ENCODE measurements at places on chromosomes 2 and 18.

- H3K4me3 ChIP-seq = no peak overlapping the region
- H3K4me1 ChIP-seq = peaks cover 5% of the 10 kb centered on the region
- H3K27ac ChIP-seq = no peak overlapping the region
- H3K27me3 ChIP-seq = peaks cover 38% of the 10 kb centered on the region
- no peak for DNase-seq
Observed at GRCh38 chr18:72542984-72543356, 1.2 kb downstream of the CBLN2 start.

GRCh38 chr2:186695081-186695756 lies 1.4 kb downstream of the FAM171B start:
- H3K36me3 ChIP-seq = no peaks in the 10 kb centered on the region
- peak overlapping the region; percentile 0 for H3K4me3 ChIP-seq
- peaks cover 9% of the 10 kb centered on the region for H3K4me1 ChIP-seq
- H3K27ac ChIP-seq = no peak overlapping the region
- DNase-seq = no peak

DNA sequence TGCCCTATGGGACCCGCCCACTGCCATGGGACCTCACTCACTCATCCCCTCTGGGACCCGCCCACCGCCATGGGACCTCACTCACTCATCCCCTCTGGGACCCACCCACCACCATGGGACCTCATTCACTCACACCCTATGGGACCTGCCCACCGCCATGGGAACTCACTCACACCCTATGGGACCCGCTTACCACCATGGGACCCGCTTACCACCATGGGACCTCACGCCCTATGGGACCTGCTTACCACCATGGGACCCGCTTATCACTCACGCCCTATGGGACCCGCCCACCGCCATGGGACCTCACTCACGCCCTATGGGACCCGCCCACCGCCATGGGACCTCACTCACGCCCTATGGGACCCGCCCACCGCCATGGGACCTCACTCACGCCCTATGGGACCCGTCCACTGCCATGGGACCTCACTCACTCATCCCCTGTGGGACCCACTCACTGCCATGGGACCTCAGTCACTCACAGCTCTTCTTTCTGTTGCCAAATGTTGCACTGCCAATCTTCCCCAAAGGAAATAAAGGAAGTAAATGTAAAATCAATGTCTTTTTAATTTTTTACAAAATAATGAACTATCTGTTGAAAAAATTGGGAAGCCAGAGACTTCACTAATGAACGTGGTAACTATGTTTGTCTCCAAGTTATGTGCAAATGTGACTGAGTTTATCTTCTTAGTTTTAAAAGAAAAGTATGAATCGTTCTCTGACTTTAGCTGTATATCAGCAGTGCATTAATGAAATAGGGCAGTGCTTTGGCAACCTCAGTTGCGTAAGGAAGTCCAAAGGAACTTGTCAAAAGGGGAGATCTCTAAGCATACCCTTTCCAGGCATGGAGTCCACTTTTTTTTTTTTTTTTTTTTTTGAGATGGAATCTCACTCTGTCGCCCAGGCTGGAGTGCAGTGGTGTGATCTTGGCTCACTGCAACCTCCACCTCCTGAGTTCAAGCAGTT lies 101.5 kb upstream of the MGAT5 start:
- H3K27ac ChIP-seq = no peak overlapping the region
- peaks cover 13% of the 10 kb centered on the region for H3K36me3 ChIP-seq
- no peaks in the 10 kb centered on the region for H3K27me3 ChIP-seq
- peaks cover 5% of the 10 kb centered on the region for H3K4me1 ChIP-seq
- DNase-seq = no peak

DNA sequence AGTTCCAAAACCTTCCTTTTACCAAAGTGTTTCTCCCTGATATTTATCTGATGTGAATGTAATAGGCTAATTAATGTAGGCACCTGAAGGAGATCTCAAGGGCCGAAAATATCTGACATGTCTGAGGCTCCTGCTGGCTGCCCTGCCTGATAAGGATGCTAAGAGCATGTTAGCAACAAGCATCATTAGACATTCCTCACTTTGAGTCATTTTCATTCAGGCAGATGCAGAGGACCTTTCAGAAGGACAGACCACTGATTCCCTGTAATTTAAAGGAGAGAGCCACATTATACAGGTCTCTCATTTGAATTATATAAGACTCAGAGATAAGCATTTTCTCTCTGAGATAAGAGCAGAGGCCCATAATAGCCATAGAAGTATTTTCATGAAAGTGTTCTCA lies 222.4 kb upstream of the NCKAP5 start:
- H3K27me3 ChIP-seq = no peaks in the 10 kb centered on the region
- H3K4me1 ChIP-seq = no peaks in the 10 kb centered on the region
- no peak overlapping the region for H3K27ac ChIP-seq
- no peak for DNase-seq

DNA sequence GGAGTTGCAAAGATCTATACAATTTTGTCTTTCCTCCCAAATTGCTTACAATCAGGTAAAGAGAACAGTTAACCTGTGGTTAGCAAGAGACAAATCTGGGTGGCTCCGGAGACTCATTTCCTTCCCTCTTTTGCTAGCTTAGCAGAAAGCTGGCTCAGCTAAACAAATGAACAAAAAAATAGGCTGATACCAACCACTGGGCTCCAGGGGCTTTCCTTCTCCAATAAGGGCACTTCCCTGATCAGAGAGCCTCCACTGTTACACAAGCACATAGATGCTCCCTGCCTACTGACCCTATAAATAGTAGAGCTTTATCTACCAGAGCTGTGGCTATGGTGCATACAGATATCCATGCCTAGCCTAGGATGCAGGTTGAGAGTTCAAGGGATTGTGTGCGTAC lies 90.1 kb upstream of the ARL5A start:
- no peak for DNase-seq
- H3K4me3 ChIP-seq = no peak overlapping the region
- peaks cover 3% of the 10 kb centered on the region for H3K27me3 ChIP-seq
- no peak overlapping the region for H3K27ac ChIP-seq

GRCh38 chr18:1244397-1245122 lies 339.9 kb downstream of the ADCYAP1 start:
- H3K27ac ChIP-seq = no peak overlapping the region
- H3K36me3 ChIP-seq = no peaks in the 10 kb centered on the region
- H3K27me3 ChIP-seq = no peaks in the 10 kb centered on the region

- no peak overlapping the region for H3K27ac ChIP-seq
- no peak for DNase-seq
Observed at GRCh38 chr2:96565111-96565510, 28.6 kb downstream of the ARID5A start.

DNA sequence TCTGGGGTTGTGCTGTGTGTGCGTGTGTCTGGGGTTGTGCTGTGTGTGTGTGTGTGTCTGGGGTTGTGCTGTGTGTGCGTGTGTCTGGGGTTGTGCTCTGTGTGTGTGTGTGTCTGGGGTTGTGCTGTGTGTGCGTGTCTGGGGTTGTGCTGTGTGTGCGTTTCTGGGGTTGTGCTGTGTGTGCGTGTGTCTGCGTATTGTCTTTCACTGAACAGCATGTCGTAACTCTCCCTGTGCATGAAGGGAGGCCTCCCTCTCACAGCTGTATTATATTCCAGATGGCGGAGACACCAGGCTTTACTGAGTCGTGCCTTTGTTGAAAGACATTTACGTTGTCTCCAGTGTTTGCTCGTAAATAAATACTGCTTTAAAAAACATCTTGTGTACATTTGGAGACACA lies 5.9 kb downstream of the ACKR3 start:
- DNase-seq = no peak
- H3K27me3 ChIP-seq = no peaks in the 10 kb centered on the region
- peaks cover 5% of the 10 kb centered on the region for H3K36me3 ChIP-seq
- peaks cover 3% of the 10 kb centered on the region for H3K4me1 ChIP-seq
- H3K4me3 ChIP-seq = no peak overlapping the region

DNA sequence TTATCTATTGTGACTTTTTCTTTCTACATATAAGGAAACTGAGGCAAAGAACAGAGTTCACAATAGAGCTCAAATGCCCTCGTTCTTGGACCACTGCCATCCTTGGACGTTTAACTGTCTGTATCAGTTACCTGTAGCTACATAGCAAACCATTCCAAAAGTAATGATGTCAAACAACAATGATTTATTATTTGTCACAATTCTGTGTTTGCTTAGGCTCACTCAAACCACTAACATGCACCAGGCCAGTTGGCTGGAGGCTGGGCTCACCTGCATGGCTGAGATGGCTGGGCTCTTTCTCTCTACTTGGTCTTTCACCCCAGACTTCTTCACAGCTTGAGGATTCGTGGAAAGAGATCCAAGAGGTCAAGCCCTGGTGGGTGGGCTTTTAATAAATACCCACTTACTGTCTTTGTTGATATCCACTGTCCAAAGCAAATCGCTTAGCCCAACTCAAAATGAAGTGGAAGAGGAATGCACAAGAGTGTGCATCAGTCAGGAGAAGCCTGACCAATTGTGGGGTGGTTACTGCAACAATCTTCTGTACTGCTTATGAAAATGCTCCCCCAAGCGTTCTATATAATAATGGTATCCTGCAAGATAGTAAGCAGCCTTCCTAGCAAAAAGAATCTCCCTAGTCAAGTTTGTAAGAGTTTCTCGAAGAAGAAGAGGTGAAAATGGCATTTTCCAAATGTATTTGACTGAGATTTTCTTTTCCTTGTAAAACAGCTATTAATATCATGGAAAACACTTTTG lies 163.5 kb upstream of the NT5C1B start:
- DNase-seq = no peak
- H3K4me1 ChIP-seq = no peaks in the 10 kb centered on the region
- no peaks in the 10 kb centered on the region for H3K27me3 ChIP-seq
- H3K27ac ChIP-seq = no peak overlapping the region
- H3K36me3 ChIP-seq = no peaks in the 10 kb centered on the region

- H3K36me3 ChIP-seq = no peaks in the 10 kb centered on the region
- no peaks in the 10 kb centered on the region for H3K27me3 ChIP-seq
- H3K4me3 ChIP-seq = no peak overlapping the region
- no peak for DNase-seq
Observed at GRCh38 chr18:70453058-70453775, 164.4 kb downstream of the SOCS6 start.

GRCh38 chr2:72841462-72842125 lies 15.8 kb upstream of the EXOC6B start:
- H3K4me3 ChIP-seq = no peak overlapping the region
- no peak for DNase-seq
- peaks cover 15% of the 10 kb centered on the region for H3K27me3 ChIP-seq
- no peaks in the 10 kb centered on the region for H3K36me3 ChIP-seq
- no peaks in the 10 kb centered on the region for H3K4me1 ChIP-seq

- no peak overlapping the region for H3K4me3 ChIP-seq
- DNase-seq = no peak
Observed at GRCh38 chr18:48310999-48311398, 98.2 kb downstream of the ZBTB7C start.

GRCh38 chr2:140383781-140384180 lies 1603.6 kb upstream of the NXPH2 start:
- no peak for DNase-seq
- no peaks in the 10 kb centered on the region for H3K27me3 ChIP-seq
- no peaks in the 10 kb centered on the region for H3K4me1 ChIP-seq
- no peak overlapping the region for H3K27ac ChIP-seq

DNA sequence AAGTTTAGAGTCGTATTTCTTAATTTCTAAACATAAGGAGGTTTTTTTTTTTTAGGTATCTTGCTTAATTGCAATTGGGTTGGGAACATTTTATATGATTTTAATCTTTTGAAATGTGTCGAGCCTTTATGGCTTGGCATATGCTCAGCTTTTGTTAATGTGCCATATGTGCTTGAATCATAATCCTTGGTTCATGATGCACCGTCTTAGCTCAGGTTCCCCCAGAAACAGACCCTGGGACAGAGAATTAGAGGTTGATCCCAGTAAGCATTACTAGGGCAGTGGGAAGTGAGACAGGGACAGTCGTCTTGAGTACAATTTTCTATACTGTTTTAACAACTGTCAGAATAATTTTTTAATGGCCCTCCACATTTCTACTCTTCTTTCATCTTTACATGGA lies 9.3 kb downstream of the CHCHD5 start:
- DNase-seq = no peak
- H3K27ac ChIP-seq = no peak overlapping the region
- H3K4me1 ChIP-seq = no peaks in the 10 kb centered on the region
- no peak overlapping the region for H3K4me3 ChIP-seq
- H3K36me3 ChIP-seq = peaks cover 7% of the 10 kb centered on the region

- peak; percentile 31 for DNase-seq
- peaks cover 18% of the 10 kb centered on the region for H3K4me1 ChIP-seq
- H3K4me3 ChIP-seq = peak overlapping the region; percentile 49
- peak overlapping the region; percentile 90 for H3K27ac ChIP-seq
- no peaks in the 10 kb centered on the region for H3K36me3 ChIP-seq
Observed at GRCh38 chr18:74082742-74083556, 64.7 kb downstream of the FBXO15 start.

GRCh38 chr2:229612384-229612971 lies 101.9 kb downstream of the DNER start:
- no peak overlapping the region for H3K27ac ChIP-seq
- H3K4me1 ChIP-seq = no peaks in the 10 kb centered on the region
- H3K4me3 ChIP-seq = no peak overlapping the region
- DNase-seq = no peak
- no peaks in the 10 kb centered on the region for H3K36me3 ChIP-seq
- no peaks in the 10 kb centered on the region for H3K27me3 ChIP-seq

- DNase-seq = no peak
- H3K27ac ChIP-seq = no peak overlapping the region
- H3K36me3 ChIP-seq = no peaks in the 10 kb centered on the region
- H3K4me1 ChIP-seq = no peaks in the 10 kb centered on the region
- no peak overlapping the region for H3K4me3 ChIP-seq
- no peaks in the 10 kb centered on the region for H3K27me3 ChIP-seq
Observed at GRCh38 chr2:33735096-33735495, 136.0 kb upstream of the FAM98A start.

DNA sequence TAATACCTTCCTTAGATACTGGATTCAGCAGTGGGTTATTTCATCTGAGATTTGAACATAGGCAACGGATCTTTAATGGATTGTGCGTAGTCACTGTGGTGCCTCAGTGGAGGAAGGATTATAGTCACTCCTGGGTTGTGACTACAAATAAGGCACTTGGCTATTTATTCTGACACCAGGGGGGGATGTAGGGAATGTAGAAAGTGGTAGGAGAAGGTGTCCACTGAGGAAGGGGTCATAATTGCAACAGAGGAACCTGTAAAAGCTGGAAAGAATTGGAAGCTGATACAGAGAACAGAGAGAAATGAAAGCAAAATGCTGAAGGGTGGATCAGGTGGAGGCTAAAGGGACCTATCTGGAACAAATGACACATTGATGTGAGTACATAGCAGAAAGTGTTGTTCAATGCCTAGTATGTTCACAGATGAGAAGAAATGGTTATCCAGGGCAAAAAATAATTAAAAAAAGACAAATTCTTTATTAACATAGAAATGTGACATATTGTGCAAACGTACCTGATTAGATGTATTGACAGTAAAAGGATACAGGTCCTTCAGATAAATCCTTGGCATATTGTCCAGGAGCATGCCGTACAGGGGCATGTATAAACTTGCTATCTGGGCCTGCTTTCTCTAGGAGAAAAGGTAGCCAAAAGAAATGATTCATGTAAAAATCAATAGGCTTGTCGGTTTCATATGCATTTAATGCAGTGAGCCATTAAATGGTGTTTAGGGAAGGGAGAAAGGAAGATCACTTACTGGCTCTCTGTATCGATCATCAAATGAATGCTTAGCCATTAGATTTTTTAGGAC lies 91.2 kb upstream of the CCDC195 start:
- H3K36me3 ChIP-seq = peaks cover 71% of the 10 kb centered on the region
- H3K27me3 ChIP-seq = no peaks in the 10 kb centered on the region
- H3K27ac ChIP-seq = no peak overlapping the region
- no peak for DNase-seq
- H3K4me1 ChIP-seq = no peaks in the 10 kb centered on the region

GRCh38 chr2:70557171-70557838 lies 3.7 kb upstream of the TGFA start:
- no peaks in the 10 kb centered on the region for H3K36me3 ChIP-seq
- no peak overlapping the region for H3K27ac ChIP-seq
- no peak for DNase-seq
- peaks cover 39% of the 10 kb centered on the region for H3K27me3 ChIP-seq
- peaks cover 25% of the 10 kb centered on the region for H3K4me1 ChIP-seq

Measured in activated CD4-positive, alpha-beta T cell treated with anti-CD3 and anti-CD28 coated beads, Interleukin-2, amount 10 ng/mL, durations not matched to agents 7 days and 5 days (primary cell).